Stimulated activated CD8-positive, alpha-beta memory T cell treated with anti-CD3 and anti-CD28 coated beads, Interleukin-7, amount 100 ng/mL, for 1 hour (primary cell): ENCODE measurements at places on chromosomes 7 and 10.

DNA sequence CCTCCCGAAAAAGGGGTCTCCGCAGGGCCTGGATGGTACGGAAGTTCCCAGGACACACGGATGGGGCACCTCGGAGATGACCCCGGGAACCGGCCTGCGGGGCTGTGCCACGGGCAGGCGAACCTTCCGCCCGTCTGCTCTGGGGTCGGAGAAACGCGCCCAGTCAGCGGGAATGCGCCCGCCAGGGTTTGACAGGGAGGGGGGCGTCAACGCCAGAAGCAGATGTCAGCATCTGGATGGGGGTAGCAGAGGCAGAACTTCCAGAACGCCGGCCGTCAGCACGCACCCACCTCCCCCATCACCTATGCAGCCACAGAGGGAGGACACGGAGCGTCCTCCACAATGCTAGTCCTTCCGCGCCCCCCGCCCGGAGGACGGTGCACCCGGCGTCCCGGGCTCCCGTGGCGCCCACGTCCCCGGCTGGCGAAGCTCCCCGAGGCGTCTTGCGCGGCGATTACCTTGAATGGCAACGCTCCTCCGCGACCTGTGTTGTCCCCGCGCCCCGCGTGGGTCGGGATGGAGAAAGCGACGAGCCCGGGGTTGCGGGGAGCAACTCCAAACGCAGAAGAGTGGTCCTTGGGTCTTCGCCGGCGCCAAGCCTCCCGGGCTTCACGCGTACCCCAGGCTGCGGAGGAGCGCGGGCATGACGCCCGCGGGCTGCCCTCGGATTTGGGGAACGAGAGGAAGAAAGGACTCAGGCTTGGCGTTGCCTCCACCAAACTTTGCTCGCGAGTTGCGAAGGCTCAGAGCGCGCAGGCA, 561 bp downstream of the FGFR2 start:
- no peak for DNase-seq

- DNase-seq = no peak
Measured at GRCh38 chr7:14806891-14807290, 95.7 kb downstream of the DGKB start.

DNA sequence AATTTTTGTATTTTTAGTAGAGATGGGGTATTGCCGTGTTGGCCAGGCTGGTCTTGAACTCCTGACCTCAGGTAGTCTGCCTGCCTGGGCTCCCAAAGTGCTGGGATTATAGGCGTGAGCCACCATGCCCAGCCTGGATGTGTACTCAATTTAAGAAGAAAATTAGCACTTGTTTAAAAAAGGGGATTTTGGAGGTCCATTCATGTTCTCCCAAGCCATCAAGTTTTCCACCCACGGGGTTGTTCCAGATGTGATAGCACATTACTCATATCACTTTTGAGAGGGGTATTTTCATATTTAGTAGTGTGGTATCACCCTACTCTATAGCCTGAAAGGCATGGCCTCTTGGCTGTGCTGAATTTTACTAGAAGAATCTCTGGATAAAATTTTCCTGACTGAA, 10.5 kb upstream of the SLC26A3 start:
- no peak for DNase-seq

DNA sequence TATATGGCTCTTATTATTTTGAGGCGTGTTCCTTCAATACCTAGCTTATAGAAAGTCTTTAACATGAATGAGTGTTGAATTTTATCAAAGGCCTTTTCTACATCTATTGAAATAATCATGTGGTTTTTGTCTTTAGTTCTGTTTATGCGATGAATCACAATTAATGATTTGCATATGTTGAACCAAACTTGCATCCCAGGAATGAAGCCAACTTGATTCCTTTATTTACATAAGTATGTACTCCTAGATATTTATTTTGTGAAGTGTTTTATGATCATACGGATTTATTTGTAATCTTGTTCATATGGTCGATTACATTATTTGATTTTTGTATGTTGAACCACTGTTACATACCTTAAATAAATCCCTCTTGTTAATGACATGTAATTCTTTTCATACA, 244.3 kb upstream of the KCND2 start:
- DNase-seq = no peak

DNA sequence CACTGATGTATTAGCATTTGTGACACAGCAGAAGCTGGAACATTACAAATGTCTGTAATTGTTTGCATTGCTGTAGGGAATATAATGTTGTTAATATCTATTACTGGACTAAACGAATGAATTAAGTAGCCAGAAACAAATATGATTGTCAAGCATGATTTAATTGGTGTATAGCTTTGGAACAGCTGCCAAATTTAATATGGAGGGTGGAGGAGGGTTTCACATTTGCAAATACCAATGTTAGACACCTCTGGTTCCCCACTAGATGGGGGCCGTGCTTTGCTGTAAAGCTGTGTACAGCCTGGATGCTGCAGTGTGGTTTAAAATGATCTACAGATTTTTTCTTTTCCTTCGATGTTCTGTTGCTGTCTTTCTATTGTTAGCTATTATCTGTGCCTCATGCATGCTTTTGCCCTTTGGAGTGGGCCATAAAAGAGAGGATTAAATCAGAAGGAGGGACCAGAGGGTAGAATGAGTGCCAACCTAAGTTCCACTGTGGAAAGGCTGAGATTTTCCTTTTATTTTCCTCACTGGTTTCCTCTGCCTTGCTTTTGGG, 23.1 kb downstream of the DNAJB9 start:
- no peak for DNase-seq

- no peak for DNase-seq
Measured at GRCh38 chr7:131595699-131596098, 39.3 kb upstream of the PODXL start.

- DNase-seq = no peak
Measured at GRCh38 chr10:93482145-93482834, at the start of gene MYOF. Gene MYOF, minus strand, starts transcription at chr10:93482334. Its CDS starts 140 bp downstream, at chr10:93482194.

DNA sequence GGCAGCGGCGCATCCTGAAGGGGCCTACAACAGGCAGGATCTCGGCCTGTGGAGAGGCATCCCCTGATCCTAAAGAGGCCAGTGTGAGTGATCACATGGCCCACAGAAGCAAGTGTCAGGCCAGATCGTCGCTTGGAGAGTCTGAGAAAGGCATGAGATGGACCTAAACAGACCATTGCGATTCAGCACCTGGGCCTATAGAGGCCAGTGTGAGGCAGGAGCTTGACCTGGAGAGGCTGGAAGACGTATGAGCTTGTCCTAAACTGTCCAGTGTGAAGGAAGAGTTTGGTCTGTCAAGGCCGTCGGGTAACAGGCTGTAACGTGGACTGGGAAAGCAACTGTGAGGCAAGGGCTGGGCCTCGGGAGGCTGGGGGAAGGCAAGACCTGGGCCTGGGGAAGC, 172.6 kb downstream of the TPST1 start:
- no peak for DNase-seq

- no peak for DNase-seq
Measured at GRCh38 chr7:137873524-137873923, 26.8 kb upstream of the DGKI start.

- DNase-seq = peak; percentile 6
Measured at GRCh38 chr10:23095966-23096801, 805 bp downstream of the MSRB2 start.

- no peak for DNase-seq
Measured at GRCh38 chr10:68934994-68935393, 21.0 kb upstream of the DDX21 start.

- no peak for DNase-seq
Measured at GRCh38 chr10:46522295-46523118, 34.0 kb downstream of the GPRIN2 start.

- DNase-seq = no peak
Measured at GRCh38 chr7:130703851-130704250, 17.5 kb upstream of the TSGA13 start.

DNA sequence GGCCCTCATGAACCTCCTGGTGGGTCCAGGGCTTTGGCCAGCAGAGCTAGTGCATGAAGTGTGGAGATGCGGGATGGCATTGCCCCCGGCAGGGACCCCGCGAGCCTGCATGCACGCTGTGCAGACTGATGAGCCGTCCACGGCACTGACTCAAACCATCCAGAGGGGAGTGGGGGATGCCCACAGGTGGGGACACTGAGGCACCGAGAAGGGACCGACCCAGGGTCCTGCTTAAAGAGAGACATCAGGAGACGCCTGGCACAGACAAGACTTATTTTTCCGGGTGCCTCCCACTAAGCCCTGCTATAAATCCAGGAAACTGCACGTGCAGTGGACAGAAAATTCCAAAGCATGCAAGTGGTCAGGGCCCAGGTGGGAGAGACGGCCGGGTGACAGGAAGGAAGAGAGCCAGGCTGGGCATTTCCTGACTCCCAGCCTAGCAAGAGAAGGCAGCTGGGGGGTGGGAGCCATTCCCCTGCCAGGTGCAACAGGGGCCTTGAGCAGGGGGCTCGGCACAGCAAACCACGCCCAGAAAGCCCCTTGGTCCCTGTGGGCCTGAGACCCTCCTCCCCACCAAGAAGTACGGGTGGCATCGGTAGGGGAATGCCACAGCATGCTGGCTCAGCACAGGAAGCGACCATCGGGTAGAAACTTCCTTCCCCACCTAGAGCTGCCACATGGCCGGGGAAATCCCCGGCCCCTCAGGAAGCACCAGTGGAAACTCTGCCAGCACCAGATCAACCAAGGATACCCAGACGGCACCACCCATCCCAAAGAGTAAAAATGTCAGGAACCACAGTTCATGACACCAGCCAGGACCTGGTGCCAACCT, 91.5 kb downstream of the FOXL3 start:
- no peak for DNase-seq

- no peak for DNase-seq
Measured at GRCh38 chr7:105228555-105228954, 160.2 kb downstream of the SRPK2 start.

GRCh38 chr10:124601016-124601415, 139.4 kb downstream of the LHPP start:
- DNase-seq = no peak

DNA sequence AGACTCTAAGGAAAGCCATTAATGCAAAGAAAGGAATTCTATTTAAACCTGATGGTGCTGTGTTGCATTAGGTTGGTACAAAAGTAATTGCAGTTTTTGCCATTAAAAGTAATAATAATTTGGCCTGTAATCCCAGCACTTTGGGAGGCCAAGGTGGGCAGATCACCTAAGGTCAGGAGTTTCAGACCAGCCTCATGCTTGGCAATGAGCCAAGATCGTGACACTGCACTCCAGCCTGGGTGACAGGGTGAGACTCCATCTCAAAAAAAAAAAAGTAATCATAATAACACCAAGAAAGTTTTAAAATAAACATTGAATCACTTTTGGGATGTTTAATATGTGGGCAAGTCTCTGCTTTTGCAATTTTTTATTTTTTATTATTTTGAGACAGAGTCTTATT, 107.3 kb upstream of the FRMD4A start:
- no peak for DNase-seq

DNA sequence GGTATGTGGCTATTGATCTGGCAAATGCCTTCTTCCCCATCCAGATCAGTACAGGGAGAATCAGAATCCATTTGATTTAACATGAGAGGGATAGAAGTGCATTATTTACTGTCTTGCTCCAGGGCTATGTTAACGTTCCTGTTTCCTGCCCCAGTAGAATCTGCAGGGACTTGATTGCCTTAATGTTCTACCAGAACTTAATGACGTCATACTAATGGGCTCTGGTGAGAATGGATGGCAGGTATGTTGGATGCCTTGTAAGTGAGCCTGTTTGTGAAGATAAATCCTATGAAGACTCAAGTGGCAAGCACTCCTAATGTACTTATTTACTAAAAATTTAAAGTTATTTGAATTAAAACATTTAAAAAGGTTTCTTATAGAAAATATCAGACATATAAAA, 44.5 kb upstream of the CHCHD3 start:
- no peak for DNase-seq

DNA sequence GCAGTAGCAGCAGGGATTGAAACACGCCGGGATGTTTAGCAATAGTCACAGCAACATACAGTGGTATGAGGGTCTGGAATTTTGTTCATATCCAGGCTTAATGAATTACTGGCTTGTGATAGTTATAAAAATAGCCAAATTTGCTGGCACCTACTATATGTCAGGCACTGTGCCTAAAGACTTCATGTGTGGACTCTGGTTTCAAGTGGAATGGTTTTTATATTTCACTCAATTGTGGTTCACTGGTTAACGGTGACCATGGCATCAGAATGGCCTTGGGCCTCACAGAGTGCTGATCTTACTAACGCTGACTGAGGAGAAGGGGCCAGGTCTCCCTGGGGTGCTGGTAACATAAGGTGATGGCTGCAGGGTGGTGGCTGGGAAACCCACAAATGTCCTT, 55.7 kb downstream of the CELF2 start:
- DNase-seq = no peak

- peak; percentile 57 for DNase-seq
Measured at GRCh38 chr10:132387764-132388210, 9.2 kb upstream of the PWWP2B start.

DNA sequence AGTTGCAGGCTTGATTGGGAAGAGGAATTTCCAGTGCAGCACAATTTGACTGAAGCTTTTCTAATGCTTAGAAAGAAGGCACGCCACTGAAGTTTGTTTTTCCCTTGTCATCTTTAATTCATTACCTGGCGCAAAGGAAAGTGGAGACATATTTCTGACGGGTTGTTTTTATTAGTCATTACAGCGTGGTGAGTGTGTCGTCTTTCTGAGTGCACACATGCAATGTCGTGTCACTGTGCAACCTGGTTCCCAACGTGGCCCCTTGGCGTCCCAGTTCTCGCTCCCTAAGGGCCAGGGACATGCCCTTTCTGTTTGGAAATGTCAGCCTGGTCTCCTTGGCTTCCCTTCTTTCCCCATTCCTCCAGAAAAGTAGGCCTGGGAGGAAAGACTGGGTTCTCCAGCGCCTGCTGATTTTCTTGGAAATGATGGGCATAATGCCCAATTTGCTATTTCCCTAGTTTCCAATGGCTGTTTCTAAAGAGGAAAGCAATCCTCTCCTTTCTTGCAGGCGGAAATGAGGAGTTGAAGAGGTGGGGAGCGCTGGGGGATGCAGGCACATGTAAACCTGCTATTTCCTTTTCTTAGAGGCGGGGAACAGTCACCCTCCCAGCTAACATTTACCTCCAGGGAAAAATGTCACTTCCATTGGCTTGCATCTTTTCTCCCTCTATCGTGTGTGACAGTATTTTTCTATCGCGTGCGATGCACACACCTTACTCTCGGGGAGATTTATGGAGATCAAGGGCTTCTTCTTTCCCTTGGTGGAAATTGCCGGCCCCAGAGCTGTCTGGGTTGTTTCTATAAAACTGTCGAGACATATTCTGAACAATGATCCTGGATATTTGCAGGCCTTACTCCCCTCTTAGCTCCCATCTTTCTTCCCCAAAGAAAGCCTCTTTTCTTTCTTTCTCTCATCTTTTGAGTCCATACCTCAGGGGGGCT, 249.8 kb downstream of the ARHGAP12 start:
- no peak for DNase-seq

- DNase-seq = no peak
Measured at GRCh38 chr10:12898271-12898670, 103.2 kb downstream of the CCDC3 start.

- no peak for DNase-seq
Measured at GRCh38 chr10:51643734-51644133, 55.7 kb downstream of the CSTF2T start.
